GM10248 (cell line): ENCODE measurements at places on chromosomes 7 and 10.

DNA sequence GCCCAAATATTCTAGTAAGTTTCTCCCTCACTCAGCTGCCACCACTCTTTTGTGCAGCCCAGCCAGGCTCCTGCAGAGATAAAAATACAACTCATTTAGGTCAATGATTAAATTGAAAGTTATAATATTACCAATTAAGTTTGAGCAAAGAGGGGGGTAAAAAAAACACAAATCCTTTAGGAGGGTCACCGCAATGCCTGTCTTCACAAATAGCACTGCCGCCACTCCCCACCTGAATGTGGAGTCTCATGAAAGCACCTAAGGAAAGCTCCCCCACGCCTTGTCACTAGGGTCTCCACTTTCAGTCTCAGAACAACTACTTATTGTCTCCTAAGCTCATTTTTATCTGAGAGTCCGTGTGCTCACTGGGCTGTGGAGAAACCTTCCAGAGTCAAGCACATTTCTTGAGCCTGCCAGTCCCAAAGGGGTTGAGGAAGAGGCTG is 148.7 kb downstream of the FGFR2 start:
- no peak for DNase-seq

- DNase-seq = no peak
Observed at GRCh38 chr7:5215313-5215712, 25.3 kb downstream of the WIPI2 start.

DNA sequence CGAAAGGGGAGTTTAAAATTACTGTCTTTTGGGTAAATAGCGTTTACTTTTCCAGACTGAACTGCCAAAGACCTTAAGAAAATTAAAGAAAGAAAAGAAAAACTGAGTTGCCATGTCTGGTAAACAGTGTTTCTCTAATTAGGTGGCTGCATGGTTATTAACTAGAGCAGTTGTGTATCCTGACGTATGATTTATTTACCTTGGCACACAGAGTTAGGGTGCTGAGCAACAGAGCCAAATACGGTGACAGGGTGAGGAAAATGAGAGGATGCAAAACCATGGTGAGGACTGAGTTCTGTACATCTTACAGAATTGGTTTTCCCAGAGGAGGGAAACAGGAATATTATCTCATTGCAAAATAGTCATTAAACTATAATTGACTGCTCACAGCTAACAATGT is 546.4 kb upstream of the FZD8 start:
- no peak for DNase-seq

- no peak for DNase-seq
Observed at GRCh38 chr7:142146124-142146523, 34.6 kb downstream of the MGAM2 start.

DNA sequence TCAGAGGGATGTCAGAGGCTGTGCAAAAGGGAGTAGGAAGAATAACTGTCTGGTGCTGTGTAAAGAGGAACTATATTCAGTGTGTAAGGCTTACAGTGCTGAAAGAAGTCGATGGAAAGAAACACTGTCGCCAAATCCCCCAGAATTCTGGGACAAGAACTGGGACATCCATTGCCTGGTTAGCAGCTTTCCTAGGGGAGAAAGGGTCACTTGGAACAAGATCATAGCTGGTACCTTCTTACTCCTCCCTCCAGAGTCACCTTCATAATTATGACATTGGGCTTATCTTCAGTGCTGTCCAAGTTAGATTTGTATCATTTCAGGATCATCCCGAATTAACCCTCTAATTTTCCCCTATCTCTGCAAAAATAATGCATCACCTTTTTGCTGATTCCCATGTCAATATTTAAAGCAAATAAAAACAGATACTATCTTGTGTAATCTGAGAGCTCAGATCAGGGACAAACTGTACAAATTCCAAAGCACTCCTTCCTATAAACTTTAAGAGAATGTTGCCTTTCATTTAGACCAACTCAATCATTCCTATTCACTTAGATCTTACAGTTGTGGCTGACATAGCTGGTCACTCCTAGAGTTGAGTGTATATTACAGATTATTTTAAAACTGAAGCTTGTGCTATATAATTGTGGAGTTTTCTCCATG is 96.5 kb downstream of the DNAH11 start:
- no peak for DNase-seq

DNA sequence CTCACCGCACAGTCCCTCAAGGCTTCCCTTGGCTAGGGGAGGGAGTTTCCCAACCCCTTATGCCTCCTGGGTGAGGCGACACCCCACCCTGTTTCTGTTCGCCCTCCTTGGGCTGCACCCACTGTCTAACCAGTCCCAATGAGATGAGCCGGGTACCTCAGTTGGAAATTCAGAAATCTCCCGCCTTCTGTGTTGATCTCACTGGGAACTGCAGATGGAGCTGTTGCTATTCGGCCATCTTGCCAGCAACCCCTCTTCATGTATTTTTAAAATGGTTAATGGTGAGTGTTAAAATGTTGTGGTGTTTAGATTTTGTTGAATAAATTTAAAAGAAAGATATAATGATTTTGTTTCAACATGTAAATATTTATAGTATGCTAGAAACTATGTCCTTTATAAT is 22.0 kb downstream of the UMAD1 start:
- DNase-seq = no peak

DNA sequence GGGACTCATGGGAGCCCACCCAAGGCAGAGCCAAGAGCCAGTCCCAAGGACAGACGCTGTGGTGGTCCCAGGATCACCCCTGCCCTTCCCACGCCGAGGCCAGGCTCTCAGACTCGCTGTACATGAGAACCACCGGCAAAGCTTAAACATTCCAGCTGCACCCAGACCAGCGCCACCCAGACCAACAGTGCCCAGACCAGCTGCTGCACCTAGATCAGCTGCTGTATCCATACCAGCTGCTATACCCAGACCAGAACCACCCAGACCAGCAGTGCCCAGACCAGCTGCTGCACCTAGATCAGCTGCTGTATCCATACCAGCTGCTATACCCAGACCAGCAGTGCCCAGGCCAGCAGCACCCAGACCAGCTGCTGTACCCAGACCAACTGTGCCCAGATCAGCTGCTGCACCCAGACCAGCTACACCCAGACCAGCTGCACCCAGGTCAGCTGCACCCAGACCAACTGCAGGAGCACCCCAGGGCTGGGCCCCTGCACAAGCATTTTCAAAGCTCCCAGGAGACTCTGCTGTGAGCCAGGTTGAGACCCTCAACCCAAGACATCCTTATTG is 47.9 kb upstream of the CNPY1 start:
- no peak for DNase-seq

DNA sequence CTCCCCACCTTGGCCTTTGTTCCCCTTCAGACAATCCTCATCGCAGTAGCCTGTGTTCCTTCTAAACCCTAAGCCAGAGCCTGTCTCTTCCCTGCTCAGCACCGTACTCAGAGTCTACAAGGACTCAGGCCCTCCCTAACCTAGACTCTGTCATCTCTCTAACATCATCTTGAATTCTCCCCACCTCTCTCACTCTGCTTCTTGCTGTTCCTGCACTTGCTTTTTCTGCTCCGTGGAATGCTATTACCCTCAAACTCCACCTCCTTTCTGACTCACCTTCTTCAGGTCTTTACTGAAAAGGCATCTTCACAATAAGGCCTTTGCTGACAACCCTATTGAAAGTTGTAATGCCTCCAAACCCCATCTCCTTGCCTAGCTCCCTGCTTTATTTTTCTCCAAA is 141.0 kb downstream of the DKK1 start:
- no peak for DNase-seq

- DNase-seq = no peak
Observed at GRCh38 chr10:70970830-70971229, 82.5 kb upstream of the PCBD1 start.
